EH (cell line): ENCODE measurements at places on chromosomes 5 and 9.

DNA sequence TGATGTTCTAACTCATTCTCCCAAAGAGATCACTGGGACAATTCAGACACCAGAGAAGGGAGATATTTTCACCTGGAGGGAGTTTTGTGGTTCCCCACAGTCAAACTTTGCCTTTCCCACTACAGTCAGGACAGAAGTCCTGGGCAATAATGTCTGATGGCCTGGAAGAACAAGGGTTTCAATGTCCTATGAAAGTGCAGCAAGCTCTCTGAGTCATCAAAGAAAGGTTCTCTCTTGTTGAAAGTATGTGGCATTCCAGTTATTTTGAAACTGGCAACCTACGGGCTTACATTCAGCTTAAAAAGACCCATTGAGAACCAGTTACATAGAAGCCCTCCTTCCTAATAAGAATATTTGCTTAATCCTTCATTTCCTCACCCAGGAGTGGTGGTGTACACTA, 103.9 kb downstream of the INSYN2B start:
- DNase-seq: peak; percentile 53

DNA sequence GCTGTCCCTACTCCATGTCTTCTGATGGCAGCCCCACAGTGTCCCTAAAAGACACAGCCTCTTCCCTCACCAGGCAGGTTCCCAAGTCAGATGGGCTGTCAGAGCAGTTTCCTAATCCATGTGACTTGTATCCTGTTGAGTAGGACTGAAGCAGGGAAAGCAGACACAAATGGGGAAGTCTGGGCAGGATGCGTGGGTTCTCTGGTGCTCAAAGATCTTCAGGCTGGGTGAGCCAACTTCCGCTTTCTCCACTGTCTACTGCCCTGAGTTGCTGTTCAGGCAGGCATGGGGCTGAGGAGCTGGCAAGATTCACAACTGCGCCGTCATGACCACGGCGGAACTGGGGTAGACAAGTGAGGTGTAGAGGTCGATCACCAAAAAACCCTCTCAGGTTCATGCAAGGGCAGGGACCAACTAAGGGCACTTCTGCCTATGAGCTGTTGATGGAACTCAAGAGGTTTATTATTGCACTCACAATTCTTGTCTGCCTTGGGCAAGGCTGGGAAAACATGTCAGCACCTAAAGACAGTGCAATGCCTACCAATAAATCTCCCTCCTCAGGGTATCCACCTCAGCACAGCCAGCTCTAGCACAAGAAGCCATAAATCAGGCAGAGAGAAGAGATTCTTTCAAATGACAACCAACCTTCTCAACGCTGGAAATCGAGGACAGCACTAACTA, 83.4 kb downstream of the RAPGEF1 start:
- DNase-seq: no peak

- DNase-seq: peak; percentile 85
Measured at GRCh38 chr5:40676613-40677343, 2.9 kb upstream of the PTGER4 start.

GRCh38 chr9:90097237-90097636, 492.4 kb downstream of the GADD45G start:
- DNase-seq: no peak

GRCh38 chr5:35781181-35781790, 75.4 kb upstream of the IL7R start:
- peak; percentile 65 for DNase-seq

GRCh38 chr5:17694914-17695313, 60.7 kb downstream of the TAF11L14 start:
- DNase-seq: no peak

- peak; percentile 98 for DNase-seq
Measured at GRCh38 chr5:140322751-140323731, 20.1 kb upstream of the PFDN1 start.

DNA sequence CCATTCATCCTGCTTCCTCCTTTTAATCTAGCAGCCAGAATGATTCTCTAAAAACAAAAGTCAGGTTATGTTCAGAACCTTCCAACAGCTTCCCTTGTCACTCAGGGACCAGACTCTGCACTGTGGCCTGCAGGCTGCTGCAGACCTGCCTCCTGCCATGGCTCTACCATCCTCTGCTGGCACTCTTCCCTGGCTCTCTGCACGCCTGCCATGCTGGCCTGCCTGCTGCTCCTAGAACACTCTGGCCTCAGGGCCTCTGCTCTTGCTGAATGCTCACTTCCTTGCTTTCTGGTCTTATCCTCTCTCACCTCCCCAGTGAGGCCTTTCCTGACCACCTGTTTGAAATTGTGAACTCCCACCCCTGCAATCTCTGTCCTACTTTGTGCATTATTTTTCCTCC, 149.4 kb downstream of the CD180 start:
- DNase-seq: no peak

- no peak for DNase-seq
Measured at GRCh38 chr5:136197462-136198142, 4.6 kb upstream of the SMIM32 start.

GRCh38 chr9:116791326-116791725, 104.2 kb downstream of the TRIM32 start:
- no peak for DNase-seq

- no peak for DNase-seq
Measured at GRCh38 chr9:87519461-87519860, 21.8 kb downstream of the DAPK1 start.

- no peak for DNase-seq
Measured at GRCh38 chr9:22173908-22174307, 164.8 kb upstream of the CDKN2B start.

- no peak for DNase-seq
Measured at GRCh38 chr9:447230-448025, 232.8 kb downstream of the DOCK8 start.

- no peak for DNase-seq
Measured at GRCh38 chr9:124282442-124283227, 24.9 kb downstream of the NEK6 start.

DNA sequence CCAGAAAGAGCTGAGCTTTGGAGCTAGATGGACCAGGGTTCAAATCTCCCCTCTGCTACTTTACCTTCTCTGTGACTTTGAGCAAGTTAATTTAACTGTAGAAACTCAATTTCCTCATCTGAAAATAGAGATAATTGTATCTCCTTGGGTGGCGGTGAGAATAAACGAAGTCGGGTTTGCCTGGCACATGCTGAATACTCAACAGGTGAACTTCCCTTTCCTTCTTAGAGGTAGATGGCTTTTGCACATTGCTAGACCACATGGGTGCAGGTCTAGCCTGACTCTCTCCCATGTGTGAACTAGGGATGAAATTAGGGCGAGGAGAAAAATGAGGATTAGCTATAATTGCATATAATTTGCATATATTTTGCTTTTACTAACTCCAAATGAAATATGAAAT, 31.4 kb upstream of the GTF2H2C start:
- DNase-seq: no peak

GRCh38 chr9:16571127-16571802, 299.2 kb downstream of the BNC2 start:
- DNase-seq: no peak

GRCh38 chr5:14767735-14768507, 103.4 kb downstream of the OTULIN start:
- no peak for DNase-seq

- no peak for DNase-seq
Measured at GRCh38 chr5:10674096-10674495, 86.9 kb downstream of the DAP start.

- no peak for DNase-seq
Measured at GRCh38 chr5:154258531-154259217, 68.1 kb downstream of the GALNT10 start.

DNA sequence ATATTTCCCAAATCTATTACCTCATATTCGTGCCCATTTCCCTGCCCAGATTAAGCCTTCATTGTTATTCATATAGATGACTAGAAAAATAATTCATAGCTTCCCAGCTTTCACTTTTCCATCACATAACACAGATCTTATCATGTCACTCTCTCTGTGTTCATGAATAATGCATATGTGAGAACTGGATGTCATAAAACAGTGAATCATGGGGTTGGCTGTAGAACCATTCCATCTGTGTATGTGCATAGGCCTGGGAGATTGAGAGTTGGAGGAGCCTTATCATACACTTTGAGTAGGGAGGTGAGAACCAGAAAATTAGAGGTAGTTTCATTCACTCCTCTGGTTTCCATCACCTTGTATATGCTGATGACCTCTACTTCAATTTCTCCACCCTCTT, 73.9 kb upstream of the RANBP6 start:
- DNase-seq: no peak

DNA sequence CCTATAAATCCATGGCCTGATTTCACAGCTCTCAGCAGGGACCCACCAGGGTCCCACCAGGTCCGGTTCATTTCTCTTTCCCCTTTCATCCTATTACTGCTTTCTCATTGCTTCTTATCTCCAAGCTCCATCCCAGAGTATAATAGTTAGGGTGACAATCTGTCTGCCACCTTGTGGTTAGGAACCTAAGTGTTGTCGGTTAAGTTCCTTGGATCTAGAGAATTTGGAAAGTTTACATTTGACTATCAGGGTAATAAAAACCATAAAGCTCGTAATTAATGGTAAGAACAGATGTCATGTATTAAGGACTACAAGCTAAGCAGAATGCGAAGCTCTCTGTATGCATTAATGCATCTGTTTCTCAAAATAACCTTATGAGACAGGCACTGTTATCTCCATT, 259.1 kb downstream of the SH3GL2 start:
- DNase-seq: peak; percentile 11

DNA sequence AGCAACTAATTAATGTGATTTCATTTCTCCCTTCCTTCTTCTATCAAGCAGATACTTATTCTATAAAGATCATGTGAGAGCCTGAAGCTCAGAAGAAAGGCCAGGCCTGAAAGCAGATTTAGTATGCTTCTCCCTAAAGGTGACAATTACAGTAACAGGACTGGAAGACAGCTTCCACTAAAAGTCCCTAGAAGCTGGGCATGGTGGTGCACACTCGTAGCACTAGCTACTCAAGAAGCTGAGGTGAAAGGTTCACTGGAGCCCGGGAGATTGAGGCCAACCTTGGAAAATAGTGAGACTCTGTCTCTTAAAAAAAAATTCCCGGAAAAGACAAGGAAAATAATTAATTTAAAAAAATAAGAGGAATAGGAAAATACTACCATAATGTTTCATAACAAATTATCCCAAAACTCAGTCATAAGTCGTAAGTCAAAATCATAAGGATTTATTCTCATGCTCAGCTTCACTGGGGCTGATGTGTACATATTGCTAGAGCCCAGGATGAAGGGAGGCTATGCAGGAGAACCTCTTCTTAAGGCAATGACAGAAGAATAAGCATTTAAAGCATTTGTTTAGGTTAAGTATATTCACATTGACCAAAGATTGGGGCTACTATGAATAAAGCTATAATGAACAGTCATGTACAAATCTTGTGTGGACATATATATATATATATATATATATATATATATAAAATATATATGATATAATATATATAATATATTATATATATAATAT, 210.8 kb upstream of the SMARCA2 start:
- no peak for DNase-seq

DNA sequence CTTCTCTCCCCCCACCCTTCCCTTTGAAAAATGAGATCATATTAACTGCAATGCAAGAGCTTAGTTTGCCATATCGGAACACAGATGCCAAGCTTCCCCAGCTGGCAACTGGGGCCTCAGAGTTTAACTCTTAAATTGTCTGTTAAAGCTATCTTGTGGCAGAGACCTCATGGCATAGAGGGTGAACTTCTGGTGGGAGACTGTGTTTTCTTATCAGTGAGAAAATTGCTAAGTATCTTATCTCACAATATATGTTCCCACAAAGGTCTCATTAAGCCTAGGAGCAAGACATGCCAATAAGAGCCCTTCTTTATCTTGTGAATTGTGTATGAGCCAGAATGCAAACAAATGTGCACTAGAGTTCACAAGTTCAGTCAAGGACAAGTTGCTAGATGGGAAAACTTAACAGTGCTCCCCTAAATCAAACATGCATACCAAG, 12.3 kb downstream of the NFIB start:
- DNase-seq: no peak

DNA sequence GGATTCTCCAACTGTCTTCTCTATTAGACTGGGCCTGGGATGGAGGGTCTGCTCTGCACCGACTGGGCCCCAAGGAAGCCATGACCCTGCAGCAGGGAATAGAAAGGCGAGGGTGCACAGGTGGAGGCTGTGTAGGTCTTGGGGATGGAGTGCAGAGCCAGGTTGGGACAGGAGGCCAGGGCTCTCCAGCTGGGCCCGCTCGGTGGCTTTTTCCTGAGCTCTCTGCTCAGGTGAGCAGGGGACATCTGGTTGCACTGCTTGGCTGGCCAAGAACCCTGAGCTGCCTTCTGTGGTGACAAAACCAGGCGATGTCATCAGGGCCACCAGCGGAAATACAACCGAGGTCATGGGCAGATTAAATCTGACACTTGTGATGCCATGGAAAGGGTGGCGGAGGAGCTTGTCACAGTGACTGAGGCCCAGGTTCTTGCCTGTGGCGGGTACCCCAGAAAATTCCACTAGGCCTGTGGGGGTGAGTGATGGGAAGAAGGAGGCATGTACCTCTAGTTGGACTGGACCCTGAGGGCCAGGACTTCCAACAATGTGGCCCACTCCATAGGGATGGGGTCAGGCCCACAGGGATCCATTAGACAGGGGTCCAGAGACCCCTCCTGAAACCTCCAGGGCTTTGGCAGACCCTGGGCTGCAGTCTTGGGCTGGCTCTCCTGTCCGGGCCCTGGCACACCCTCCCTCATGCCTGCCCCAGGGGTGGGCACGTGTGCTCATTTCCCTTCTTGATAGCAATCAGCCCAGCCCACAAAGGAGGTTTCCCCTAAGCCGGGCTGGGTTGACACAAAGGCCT, 4.4 kb upstream of the IL3 start:
- DNase-seq: no peak

- no peak for DNase-seq
Measured at GRCh38 chr9:9002826-9003583, 1203.4 kb upstream of the DMAC1 start.

DNA sequence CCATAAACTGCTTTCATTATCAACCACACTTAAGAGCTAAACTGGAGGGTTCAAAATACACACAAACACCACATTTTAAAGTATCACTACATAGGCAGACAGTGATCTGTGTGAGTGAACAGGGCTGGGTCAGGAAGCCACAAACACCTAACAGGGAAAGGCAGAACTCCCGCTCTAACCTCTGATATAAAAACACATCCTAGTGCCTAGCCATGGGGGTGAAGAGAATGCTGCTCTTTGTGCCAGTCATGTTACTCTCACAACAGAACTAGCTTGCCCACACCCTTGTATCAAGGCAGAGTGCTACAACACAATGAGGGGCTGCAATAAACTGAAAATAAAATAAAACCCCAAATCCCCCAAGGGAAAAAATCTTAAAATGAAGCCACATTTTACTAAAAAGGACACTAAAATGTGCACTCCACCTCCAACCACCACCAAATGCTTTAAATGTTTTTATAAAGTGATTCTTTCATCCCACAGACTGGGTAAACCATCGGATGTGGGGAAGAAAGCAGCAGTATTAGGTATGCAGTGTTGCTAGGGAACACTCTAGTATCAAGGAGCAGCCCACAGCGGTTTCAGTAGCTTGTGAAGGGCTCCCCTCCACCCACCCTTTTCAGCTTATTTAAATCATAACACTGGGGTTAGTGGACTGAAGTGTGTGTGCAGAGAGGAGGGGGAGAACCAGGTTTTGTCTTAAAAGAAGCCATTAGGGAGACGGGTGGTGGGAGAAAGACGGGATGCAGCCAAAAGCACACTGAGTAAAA, 64.5 kb downstream of the TMEM161B start:
- peak; percentile 21 for DNase-seq

- DNase-seq: no peak
Measured at GRCh38 chr5:87650284-87650683, 237.6 kb upstream of the CCNH start.

GRCh38 chr5:123997064-123997461, 485.1 kb downstream of the CSNK1G3 start:
- DNase-seq: no peak
